ENCODE measurements at places on chromosomes 6 and 20.

DNA sequence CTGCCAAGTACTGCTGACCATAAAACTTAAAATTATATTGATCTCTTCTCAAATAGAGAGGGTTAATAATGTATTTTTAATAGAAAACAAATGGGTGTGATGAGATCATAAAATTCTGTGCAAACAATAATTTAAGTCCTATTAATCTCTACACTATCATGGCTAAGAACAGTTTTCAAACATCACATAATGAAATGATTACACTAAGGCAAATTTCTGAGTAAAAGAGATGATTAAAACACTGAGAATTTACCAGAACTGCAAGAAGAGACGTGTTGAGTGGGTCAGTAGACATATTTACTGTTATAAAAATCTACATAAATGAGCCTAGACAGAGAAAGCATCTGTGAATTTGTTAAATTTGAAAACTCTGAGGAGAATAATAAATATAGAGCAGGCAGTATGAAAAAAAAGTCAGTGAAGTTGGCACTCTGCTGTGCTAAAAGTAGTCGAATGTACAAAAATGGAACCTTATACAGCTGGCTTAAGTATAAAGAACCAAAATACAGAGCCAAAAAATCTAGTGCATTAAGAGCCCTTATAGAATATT is 302.6 kb upstream of the MANEA start:
- DNase-seq: no peak

GRCh38 chr6:91278416-91278815 is 691.5 kb upstream of the MAP3K7 start:
- no peak for DNase-seq

GRCh38 chr6:154602296-154602695 is 91.8 kb upstream of the CNKSR3 start:
- no peak for DNase-seq

- no peak for DNase-seq
These were observed 23.3 kb upstream of the CRIP3 start for GRCh38 chr6:43331891-43332290.

- DNase-seq: no peak
These were observed 1.4 kb upstream of the POU3F2 start for GRCh38 chr6:98833057-98833306.

- DNase-seq: no peak
These were observed 30.7 kb downstream of the PARD6B start for GRCh38 chr20:50762045-50762422.

DNA sequence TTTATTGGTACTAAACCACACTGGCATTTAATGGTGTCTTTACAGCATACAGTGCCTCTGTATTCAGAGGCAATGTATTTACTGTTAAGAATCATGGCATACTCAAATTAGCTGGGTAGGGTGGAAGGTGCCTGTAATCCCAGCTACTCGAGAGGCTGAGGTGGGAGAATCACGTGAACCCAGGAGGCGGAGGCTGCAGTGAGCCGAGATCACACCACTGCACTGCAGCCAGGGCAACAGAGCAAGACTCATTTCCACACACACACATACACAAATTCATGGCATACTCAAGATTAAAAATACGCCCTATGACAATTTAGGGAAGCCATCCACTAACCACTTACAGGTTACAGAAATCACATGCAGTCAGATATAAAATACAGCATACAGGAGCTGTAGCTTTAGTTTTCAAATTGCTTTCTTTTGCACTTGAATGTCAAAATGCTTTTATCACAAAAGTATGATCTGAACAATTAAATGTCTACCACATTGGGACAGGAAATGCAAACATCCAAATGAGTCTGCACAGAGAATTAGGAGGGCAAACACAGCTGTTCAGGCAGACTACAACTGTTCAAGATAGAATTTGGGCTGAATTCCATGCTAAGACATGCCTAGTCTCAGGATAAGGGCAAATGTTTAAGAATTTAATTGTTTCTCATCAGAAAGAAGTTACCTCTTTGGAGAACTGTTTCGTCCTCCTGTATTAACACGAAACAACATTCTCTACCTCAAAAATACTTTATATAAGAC is 36.4 kb downstream of the CSNK2A1 start:
- DNase-seq: no peak
